ENCODE measurements at places on chromosomes 16 and 17.

- DNase-seq, result no peak
Measured at GRCh38 chr17:3585826-3586225, 23.4 kb downstream of the TRPV1 start.

DNA sequence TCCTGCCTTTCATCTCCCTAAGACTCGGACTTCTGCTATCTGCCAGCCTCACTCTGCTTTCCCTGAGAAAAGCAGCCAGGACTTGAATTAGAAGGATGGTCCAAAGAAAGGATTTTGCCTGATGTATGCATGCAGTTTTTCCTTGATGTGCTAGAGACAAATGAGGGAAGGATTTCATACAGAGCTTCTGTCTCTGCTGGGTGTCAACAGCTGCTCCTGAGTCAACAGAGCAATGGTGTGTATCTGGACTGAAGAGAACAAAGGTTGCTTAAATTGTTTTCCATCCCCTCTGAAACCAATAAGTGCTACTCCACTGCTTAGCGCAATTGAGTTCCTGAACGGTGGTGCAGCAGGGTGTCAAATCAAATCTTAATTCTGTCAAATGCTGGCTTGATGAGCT lies 680.6 kb upstream of the C16orf82 start:
- no peak for DNase-seq

- no peak for DNase-seq
Measured at GRCh38 chr16:8554881-8555280, 35.4 kb downstream of the TMEM114 start.

DNA sequence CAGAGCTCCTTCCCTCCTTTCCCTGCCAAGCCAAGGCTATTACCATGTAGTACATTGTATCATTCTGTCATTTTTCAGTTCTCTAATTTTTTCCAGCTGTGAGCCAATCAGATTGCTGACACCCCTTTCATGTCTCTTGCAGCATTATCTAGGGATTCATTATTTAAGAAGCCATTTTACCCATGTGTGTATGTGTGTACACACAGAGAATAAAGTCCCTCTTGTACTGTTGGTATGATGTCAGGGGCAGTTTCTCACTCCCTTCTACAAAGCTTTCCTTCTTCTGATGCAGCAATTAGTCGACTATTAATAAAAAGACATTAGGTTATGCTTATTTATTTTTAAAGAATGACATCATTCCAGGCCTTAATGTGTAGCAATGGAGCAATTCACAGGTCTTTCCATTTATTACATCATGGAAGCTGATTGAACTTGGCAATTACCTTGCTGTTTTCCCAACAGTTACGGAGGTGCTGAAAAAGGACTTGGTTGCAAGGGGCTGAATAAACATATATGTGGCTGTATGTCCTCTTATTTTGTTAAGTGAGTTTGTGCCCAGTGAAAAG lies 159.4 kb upstream of the HS3ST3A1 start:
- no peak for DNase-seq

DNA sequence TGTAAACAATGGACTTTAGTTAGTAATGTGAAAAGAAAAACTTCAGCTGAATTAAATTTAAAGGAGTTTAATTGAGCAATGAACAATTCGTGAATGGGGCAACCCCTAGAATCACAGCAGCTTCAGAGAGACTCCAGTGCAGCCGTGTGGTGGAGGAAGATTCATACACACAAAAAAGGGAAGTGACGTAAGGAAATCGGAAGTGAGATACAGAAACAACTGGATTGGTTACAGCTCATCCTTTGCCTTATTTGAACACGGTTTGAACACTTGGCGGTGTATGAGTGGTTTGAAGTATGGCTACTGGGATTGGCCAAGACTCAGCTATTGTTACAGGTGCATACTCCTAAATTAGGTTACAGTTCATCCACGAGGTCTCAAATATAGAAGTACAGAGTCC lies 460.4 kb upstream of the ASIC2 start:
- no peak for DNase-seq

DNA sequence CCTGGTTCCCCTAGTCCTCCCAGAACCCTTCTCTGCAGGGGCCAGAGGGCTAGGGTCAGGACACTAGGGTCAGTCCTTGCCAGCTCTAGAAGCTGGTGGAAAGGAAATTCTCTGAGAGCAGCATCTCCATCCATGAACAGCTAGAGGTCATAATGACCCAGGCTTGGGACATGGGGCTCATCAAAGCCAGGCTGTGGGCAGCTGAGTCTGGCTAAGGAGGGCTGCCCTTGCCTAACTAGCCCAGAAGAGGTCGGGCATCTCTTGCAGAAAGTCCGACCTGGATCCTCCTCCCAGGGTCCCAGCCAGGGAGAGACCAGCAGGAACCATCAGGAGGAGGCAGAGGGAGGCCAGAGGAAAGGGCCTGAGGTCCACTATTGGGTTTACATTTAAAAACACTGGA lies 4.3 kb downstream of the MPO start:
- no peak for DNase-seq

- no peak for DNase-seq
Measured at GRCh38 chr16:21989133-21989532, 11.8 kb downstream of the PDZD9 start.

- DNase-seq, result no peak
Measured at GRCh38 chr17:50047488-50048126, 8.3 kb upstream of the ITGA3 start.

- peak; percentile 64 for DNase-seq
Measured at GRCh38 chr16:48613061-48613957, 3.3 kb upstream of the N4BP1 start.

- no peak for DNase-seq
Measured at GRCh38 chr16:80263848-80264694, 276.7 kb upstream of the DYNLRB2 start.

DNA sequence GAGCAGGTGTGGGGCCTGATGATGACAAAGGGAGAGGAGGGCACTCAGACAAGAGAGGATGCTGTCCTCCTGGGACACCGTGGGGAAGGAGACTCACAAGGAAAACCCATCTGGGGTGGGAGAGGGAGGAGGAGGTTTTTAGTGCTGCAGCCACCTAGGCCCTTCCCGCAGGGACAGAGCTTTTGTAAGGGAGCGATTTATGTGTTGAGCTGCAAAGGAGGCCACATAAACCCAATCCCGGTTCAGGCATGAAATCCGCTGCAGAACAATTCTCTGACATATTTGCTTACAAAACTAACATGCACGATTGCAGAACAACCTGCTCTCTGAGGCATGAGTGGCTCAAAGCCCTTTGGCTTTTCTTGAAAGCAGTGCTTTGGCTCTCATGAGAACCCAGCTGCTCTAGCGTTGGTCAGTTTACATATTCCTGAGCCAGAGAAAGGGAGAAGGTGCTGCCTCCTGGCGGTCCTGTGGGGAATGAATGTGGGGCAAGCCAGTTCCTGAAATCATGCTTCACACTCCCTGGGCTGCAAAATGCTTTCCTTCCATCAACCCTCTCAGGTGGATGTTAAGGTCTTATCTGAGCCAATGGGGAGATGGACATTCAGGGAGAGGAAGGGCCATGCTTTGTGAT lies 122.4 kb upstream of the NLRP1 start:
- DNase-seq, result peak; percentile 16

- DNase-seq, result no peak
Measured at GRCh38 chr16:22328081-22328725, 31.0 kb downstream of the POLR3E start.

DNA sequence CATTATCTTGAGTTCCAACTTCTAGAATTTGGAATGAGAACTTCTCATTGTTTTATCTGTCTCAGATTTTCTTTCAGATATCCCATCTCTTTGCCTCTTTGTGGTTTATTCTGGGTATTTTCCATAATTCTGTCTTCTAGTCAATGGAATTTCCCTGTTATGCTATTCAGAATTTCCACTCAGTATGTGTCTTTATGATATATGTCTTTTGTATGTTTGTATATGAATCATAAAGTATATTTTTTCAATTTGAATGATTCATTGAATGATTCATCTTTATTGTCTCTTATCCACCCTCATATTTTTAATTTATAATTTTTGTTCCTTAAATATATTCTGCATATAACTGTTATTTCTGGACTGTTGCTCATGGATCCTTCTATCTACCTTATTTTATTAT lies 729.7 kb upstream of the GOT2 start:
- no peak for DNase-seq

GRCh38 chr17:28344435-28344901 lies 8.9 kb downstream of the TNFAIP1 start:
- DNase-seq, result no peak

DNA sequence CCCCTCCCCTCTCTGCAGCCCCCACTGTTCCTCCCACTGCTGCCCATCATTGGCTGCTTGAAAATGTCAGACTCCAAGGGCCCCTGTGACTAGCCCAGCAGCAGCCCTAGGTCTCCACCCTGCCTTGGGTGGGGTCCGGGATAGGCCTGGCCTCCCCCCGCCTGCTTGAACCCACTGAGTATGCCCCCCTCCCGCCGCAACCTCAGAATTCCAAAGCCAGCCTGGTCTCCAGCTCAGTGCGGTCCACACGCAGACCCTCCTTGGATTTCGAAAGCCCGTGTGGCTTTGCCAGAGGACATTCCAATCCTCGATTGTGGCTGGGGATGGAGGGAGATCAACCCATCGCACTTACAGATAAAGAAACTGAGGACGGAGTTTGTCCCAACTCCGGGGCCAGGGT lies 6.4 kb downstream of the DPEP1 start:
- no peak for DNase-seq

DNA sequence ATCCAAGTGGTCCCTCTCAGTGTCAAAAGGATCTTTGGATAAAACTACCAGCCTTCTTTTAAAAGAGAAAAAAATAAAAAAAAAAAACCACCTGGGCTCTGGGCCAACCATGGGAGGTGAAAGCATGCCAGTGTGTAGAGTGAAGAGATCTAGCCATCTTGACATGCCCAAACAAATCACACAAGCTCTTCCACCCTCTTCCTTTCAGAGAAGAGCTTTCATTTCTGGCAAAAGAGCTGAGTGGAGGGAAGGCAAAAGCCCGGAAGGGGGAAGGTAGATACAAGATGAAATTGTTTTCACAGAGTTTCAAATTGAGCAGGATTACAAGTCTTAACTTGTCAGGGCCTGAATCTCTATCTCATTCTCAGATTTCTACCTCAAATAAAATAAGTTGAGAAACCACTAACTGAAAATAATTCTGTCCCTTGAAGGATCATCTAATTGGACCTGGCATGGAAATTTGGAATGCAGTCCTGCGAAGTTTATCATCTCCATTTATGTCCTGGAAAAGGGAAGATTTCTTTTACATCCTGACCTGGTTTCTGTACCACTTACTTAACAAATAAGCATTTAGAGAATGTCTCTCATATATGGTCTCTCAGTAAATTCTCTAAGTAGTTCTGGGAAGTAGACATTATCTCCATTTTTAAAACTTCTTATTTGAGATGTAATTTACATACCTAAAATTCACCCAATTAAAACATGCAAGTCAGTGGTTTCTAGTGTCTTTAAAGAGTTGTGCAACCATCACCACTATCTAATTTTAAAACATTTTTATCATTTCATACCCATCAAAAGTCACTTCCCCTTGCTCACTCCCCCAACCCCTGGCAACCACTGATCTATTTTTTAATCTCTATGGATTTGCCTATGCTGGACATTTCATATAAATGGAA lies 93.7 kb downstream of the TANGO6 start:
- DNase-seq, result no peak

DNA sequence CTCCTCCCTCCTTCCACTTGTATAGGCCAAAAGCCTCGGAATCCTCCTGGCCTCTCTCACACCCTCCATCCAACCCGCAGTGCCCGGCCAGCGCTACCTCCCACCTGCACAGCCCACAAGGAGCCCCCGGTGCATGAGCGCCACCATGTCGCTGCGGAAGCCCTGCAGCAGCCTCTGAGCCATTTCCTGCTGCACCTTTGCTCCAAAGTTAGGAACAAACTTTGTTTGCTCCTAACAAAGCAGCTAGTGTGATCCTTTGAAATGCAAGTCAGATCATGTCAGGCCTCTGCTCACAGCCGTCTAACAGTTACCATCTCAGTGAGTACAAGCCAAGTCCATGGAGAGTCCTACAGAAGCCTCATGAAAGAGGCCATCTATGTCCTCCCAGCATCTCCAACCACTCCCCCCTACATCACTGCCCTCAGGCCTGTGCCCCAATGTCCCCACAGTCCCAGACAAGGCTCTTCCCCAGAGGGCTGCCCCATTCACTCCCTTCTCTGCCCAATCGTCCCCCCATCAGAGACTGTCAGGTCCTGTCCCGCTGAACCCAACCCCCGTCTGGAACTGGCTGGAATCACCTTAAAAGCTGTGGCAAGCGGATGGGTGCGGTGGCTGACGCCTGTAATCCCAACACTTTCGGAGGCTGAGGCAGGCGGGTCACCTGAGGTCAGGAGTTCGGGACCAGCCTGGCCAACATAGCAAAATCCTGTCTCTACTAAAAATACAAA lies 7.5 kb downstream of the DCAKD start:
- DNase-seq, result no peak

- peak; percentile 65 for DNase-seq
Measured at GRCh38 chr16:31108035-31108793, at the start of gene BCKDK. Gene BCKDK, plus strand, starts transcription at chr16:31108386. Its CDS starts 838 bp downstream, at chr16:31109224.

DNA sequence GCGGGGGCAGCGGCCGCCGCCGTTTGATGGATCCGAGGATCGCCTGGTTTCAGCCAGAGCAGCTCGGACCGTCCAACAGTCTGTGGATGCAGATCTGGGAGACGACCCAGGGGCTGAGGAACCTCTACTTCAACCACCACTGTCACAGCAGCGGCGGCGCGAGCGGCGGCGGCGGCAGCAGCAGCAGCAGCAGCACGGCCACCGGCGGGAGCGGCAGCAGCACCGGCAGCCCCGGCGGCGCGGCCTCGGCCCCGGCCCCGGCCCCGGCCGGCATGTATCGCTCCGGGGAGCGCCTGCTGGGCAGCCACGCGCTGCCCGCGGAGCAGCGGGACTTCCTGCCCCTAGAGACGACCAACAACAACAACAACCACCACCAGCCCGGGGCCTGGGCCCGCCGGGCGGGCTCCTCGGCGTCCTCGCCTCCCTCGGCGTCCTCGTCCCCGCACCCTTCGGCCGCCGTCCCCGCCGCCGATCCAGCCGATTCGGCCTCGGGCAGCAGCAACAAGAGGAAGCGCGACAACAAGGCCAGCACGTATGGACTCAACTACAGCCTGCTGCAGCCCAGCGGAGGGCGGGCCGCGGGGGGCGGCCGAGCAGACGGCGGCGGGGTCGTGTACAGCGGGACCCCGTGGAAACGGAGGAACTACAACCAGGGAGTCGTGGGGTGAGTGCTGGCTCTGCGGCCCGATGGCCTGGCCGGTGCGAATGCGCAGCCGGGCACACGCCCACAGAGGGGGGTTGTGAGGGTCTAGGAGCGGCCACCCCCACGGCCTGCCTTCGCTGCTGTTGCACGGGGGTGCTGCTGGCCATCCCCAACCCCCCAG lies 702 bp downstream of the TENT4B start:
- peak; percentile 48 for DNase-seq

All from activated T-helper 2 cell treated with anti-CD3 and anti-CD28 coated beads, Interferon-gamma antibody, Interleukin-2, Interleukin-4, amounts not matched to agents 10 μg/mL and 5 μg/mL and 100 μg/mL, durations not matched to agents 14 hours and 24 hours and 36 hours (primary cell).